ENCODE measurements at places on chromosomes 3 and 15.

- DNase-seq = peak; percentile 39
These were observed 12.0 kb downstream of the MESD start for GRCh38 chr15:80977627-80978036.

DNA sequence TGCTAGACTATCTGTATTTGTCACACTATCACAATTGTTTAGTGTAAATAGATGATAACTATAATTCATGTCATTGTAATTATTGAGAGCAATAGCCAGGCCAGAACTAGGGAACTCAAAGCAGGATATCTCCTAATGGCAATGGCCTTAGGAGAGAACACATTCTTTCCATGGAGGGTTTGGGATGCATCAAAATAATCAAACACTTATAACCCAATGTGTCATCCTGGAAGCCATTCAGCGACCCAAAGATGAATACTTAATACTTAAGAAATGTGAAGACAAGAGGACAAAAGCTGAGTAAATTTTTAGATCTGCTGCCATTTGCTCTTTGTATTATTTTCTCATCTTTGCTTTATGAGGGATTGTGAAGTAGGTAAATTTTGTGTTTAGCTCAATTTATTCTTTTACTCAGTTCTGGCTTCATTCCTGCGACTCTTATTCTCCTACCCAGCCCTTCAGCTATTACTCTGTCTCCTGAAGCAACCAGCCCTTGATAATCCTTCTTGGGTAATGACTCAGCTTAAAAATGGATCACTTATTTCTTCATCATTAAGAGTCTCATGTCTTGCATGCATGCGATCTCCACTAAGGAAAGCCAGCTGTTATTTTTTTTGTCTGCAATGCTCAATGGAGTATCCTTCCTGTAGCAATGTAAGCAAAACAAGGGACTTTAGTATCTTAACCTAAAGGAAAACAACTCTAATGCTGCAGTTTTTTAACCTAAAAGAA lies 2.0 kb downstream of the OR4F15 start:
- no peak for DNase-seq

- DNase-seq = no peak
These were observed 34.7 kb downstream of the NUP210 start for GRCh38 chr3:13385373-13385965.

DNA sequence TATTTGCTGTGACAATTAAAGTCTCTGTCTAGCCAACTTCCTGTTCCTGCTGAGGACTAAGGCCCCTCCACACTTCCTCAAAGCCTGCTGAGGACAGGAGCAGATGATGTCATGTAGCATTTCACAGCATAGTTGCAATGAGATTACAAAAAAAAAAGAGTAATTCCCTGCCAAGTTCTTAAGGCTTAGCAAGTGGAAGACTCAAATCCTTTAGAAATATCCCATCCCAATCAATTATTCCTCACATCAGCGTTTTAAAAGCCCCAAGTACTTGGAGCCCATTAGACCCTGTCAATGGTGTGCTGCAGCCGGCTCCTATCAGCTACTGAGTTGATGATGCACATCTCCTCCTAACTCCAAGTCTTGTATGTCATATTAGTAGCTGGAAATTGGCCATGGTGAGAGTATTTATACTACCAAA lies 51.7 kb downstream of the TRANK1 start:
- peak; percentile 75 for DNase-seq

GRCh38 chr3:140056047-140056446 lies 121.1 kb downstream of the CLSTN2 start:
- DNase-seq = no peak

DNA sequence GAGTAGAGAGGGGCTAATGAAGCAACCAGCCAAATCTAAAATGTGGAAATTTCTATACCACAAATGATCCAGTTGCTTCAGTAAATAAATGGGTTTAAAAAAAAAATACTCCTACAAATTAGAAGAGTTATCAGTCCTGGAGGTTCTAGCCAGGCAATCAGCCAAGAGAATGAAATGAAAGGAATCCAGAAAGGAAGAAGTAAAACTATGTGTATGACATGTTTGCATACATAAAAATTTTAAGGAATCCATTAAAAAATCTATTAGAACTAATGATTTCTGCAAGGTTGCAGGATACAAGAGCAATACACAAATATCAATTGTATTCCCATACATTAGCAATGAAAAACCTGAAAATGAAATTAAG lies 9.6 kb downstream of the MESP2 start:
- DNase-seq = no peak

DNA sequence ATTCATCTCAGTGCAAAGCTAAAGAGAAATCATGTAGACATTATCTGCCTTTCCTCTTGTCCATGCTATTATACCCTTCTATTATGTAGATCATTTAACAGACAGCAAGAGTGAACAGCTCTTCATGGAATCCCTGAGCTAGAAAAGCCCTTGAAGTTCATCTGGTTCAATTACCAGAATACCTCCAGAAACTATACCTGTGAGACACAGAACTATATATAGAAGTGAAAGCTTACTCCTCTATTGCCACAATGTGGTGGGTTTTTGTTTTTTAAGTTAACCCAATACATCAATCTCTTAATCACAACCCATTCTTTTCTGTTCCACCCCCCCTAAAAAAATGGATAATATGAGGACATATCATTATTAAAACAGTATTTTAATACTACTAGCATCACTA lies 347.7 kb downstream of the PLCL2 start:
- no peak for DNase-seq

DNA sequence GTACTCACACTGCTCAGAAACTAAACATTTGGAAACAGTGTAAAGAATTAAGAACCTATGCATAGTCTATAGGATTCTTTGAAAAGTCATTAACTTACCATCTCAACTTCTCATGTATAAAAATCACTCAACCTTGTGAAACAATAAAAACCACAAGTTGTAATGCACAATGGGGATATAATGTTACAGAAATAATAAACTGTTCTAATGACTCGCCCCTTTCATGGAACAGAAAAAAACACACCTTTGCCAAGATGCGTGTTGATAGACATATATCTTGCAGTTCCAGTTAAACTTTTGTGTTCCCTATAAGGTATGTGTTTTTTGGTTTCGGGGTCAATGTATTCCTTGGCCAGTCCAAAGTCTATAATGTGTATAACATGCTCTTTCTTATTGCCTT lies 50.8 kb upstream of the PPIB start:
- DNase-seq = no peak

DNA sequence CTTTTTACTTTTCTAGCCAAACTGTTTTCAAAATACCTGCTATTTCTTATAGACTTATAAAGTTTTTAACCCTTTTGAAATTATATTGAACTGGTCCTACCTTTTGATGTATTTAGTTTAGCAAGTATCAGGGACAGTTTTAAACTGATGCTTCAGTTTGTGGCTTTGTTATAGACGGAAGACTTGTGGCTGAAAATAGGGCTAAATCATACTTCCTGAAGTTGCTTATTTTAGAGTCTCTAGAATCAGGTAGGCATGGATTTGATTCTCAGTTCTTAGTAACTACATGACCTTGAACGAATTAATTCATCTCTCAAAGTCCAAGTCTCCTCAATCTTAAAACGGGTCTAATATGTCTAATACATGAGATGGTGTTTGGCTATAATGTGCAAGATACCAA lies 322.8 kb downstream of the RAP2B start:
- no peak for DNase-seq

GRCh38 chr3:150495149-150495548 lies 51.1 kb downstream of the SERP1 start:
- DNase-seq = no peak

GRCh38 chr3:69108811-69109210 lies 13.6 kb downstream of the LMOD3 start:
- DNase-seq = no peak

GRCh38 chr3:16534640-16535262 lies 21.3 kb upstream of the RFTN1 start:
- no peak for DNase-seq

DNA sequence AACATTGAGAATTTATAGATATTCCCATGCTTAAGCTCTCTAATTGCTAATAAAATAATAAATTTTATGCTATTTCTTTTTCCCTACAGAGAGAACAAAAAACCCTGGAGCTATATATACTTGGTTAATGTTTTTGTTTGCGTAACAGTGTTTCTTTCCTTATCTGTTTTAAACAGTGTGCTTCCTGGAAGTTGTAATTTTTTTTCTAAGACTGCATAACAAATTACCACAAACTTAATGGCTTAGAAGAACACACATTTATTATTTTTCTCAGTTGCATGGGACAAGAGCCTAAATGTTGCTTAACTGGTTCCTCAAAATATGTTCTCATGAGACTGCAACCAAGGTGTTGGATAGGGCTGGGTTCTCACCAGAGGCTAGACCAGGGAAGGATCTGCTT lies 49.7 kb upstream of the DPH6 start:
- DNase-seq = no peak

- no peak for DNase-seq
These were observed 135.9 kb downstream of the TFDP2 start for GRCh38 chr3:142013326-142013980.

- peak; percentile 54 for DNase-seq
These were observed 665.4 kb upstream of the CBLB start for GRCh38 chr3:106534206-106534605.

- DNase-seq = no peak
These were observed 24.1 kb downstream of the CSTA start for GRCh38 chr3:122349171-122349570.

- DNase-seq = no peak
These were observed 8.5 kb upstream of the PHLDB2 start for GRCh38 chr3:111850537-111850936.

DNA sequence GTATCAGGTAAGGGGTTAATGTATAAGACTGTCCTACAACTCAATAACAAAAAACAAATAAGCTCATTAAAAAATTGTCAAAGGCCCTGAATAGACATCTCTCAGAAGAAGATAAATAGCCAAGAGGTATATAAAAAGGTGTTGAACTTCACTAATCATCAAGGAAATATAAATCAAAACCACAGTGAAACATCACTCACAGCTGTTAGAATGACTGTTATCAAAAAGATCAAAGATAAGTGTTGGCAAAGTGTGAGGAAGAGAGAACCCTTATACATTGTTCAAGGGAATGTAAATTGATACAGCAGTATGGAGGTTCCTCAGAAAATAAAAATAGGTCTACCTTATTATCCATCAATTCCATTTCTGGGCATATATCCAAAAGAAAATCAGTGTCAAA lies 95.5 kb downstream of the FILIP1L start:
- no peak for DNase-seq

DNA sequence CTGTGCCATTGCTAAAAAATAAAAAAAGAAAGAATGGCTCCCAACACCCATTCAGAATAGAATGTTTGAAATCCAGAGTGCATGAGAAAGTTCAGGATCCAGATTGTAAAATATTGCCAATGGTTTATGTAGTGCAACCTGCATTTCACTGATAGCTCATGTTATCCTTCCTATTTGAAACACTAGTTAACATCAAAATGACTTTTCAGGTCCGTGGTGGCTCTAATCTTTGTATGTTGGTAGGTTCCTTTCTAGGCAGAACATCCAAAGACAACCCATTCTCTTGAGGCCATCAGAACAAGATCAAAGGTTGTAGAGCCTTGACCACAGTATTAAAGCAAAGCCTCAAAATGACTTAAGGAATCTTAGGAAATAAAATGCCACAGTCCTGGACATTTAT lies 51.0 kb downstream of the PLCL2 start:
- no peak for DNase-seq

GRCh38 chr15:78565097-78565950 lies at the start of gene CHRNA5:
TSS of gene CHRNA5 (plus strand) at chr15:78565520. CDS start at chr15:78565720, 200 bp downstream.
- peak; percentile 75 for DNase-seq

GRCh38 chr3:184546252-184546651 lies 15.3 kb upstream of the EPHB3 start:
- no peak for DNase-seq

GRCh38 chr3:13880811-13881156 lies 913 bp upstream of the WNT7A start:
- no peak for DNase-seq

DNA sequence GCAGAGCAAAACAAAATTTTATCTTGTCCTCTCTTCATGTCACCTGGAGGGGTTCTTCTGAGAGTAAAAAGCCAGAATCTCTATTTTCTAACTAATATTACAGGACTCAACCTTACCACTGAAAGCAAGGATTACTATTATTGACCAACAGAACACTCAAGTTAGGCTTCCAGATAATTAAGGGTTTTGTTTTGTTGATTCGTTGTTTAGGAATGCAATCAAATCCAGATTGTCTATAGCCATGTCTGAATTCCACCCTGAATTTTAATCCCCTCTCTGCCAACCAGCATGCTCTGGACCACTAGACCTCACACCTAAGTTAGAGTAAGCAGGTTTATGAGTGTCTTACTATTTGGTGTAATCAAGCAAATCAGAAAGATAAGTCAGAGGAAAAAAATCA lies 90.7 kb downstream of the PEAK1 start:
- no peak for DNase-seq

DNA sequence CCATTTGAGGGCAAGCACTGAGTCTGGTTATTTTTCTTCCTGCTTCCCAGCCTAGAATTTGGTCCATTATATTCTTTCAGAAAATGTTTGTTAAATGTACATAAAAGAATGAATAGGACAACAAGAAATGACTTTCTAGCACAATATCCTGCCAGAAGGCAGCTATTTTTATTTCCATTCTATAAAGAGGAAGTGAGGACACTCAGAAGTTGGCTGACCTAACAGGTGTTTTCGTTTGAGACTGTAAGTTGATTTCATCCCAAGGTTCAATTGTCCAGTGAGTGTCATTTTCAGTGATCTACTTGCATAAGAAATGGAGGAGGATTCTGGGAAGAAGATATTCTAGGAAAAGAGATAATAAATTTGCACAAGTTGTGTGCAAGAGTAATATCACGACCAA lies 191.9 kb upstream of the POU1F1 start:
- no peak for DNase-seq

DNA sequence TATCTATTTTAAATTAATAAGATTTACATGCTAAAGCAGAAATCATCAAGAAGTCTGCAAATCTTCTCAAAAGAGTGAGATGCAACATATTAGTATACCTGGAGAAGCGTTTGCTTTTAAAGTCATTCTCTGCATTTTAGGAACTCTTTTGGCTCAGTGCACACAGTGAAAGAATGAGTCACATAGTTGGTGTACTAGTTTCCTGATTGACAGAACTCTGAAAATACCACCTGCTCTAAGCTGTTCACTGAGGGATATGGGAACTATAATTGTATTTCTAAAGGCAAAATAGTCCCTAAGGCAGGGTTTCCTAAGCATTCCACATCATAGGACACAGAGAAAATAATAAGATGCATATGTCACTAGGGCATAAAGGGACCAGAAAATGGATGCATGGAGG lies 838.5 kb downstream of the DIPK2A start:
- no peak for DNase-seq

DNA sequence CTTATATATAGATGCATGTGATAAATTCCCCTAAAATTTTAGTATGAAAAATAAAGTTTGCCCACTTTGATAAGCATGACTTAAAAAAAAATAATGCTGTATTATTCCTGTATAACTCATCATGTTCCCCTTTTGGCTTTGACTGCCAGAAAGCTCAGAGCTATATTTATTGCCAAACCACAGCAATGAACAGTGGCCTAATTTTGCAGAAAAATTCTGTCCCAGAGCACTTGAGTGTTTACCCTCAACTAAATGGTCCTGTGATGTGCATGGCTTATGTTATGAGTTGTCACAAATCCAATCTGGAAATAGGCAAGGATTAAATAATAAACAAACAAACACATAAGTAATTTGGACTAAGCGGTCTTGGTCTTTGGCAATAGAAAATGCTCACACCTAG lies 276.7 kb downstream of the SLC9A9 start:
- no peak for DNase-seq

Measured in CD4-positive, alpha-beta T cell treated with Interleukin-2 at 100 ng/mL for 4 hours (primary cell).